ENCODE measurements at places on chromosomes 7 and 10. TPM values are rescaled to one million over a fixed set of nuclear protein-coding genes. Genes with fewer than 3 reads are reported as not detected.
A peak's percentile ranks its signal among the peaks of the same experiment; 100 is the strongest.

SCIN gene
- polyA plus RNA-seq = 3.3 TPM

CADPS2 gene
- 13.3 TPM for polyA plus RNA-seq

DNA sequence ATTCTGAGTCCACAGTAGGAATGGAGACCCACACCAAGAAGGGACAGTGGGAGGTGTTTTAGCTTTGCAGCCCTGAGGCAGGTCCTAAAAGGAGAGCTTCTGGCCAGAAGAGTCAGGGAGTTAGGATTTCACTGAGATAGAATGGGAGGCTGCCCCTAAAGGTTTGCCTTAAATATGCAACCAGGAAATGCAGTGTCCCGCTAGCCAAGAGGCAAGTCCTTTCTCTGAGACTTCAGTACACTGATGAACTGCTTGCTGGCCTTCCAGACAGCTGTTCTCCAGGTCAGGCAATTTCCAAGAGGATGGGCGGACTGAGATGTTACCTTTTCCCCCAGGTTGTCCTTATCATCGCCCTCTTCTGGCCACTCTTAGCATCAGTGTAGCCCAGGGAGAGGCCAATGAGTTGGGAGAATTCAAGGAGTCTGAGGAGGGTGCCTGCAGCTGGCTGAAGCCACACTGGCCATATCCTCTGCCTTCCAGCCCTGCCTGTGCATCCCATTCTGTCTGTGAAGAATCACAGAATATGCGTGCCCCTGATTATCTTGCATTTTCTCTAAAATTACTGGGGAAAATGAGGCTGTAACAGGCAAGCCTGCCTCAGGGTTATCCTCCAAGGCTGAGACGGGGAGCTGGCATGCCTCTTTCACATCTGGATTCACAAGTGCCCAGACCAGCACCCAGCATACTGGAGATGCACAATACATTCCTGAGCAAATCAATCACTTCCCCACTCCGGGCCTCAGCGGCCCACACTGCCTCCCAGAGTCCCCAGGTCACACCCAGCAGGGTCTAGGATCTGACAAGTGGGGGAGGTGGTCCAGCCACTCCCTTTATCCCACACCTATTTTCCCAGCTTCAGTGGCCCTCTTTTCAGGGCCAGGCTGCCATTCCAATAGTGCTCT lies 2.4 kb downstream of the TLL2 start:
- peak; percentile 66 for DNase-seq

GRCh38 chr7:28130277-28130676 lies 50.3 kb downstream of the JAZF1 start:
- no peak for DNase-seq
